GM13976 (cell line): ENCODE measurements at places on chromosomes 5 and 9.
A peak's percentile ranks its signal among the peaks of the same experiment; 100 is the strongest.

DNA sequence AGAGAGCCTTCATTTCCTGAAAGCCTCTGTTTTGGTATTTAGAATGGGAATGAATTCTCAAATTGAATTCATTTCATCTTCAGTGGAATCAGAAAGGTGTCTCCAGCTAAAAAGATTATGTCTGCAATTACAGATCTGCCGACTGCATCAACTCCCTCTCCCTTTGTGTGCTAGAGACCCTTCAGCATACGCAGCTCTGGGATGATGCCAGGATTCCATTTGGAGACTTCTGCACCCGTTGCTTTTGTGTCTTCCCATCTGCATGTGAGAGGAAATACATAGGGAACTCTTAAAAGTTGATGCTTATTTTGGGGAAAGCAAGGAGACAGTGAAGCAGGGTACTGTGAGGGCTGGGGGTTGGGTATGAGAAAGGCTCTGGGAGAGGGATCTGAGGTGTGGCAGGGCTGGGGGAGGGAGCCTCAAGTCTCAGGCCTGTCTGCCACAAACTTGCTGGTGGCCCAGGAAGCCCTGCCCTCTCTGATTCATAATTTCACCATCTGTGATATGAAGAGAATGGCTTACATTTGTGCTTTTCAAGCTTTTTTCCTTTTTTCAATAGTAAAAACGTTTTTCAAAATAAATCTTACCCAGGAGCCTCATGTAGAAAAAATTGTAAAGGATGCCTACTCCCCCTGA is 89.7 kb upstream of the SAP30L start:
- no peak for DNase-seq

DNA sequence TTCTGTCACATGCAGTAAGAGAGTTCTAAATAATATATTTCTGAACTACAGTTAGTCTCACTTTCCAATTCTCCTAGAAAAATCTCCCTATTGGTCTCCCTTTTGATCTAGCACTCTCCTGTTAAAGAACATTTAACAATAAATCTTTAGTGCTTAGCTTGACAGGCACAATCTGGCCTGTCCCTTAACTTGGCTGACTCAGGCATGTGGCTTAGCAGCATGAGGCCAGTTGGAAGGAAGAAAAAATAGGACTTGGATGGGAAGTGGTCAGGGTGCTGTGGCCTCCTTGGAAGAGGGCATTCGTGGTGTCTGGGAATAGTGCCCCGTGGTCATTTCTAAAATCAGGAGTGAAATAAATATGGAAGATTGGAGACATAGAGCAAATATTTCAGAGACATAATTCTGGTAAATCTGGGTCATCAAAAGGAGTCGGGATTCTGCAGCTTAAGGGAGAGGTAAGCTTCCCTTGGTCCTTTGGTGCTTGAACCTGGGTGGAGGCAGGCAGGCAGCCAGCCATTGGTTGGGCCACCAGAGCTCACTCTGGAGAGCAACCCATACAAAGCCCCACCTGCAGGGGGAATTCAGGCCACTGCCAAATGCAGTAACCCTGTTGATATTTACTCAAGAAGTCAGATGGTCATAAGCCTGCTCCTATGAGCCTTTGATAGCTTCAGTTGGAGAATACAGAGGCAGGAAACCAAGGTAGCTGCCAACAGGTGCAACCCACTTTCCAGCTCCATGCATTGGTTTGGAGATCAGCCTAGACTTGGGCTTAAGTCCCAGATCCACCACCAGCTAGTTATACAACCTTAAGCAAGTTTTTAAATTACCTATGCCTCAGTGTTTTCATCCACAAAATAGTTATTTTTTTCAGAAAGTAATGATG is 28.8 kb upstream of the TLE4 start:
- DNase-seq: no peak

DNA sequence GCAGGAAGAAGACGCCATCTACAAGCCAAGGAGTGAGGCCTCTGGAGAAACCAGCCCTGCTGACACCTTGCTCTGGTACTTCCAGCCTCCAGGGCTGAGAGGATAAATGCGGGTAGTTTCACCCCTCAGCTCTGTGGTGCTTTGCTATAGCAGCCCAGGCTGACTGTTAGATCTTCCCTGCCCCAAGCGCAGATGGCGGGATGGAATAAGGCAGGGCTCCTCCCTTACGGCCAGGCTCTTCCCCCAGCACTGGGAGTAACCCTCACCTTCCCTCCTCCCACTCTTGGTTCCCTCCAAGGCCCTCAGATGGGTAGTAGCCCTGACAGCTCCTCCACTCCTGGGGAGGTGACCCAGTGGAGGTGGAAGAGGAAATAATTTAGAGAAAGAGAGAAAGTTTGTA is 285.1 kb downstream of the GADD45G start:
- no peak for DNase-seq

GRCh38 chr5:39224196-39224761 is 4.9 kb upstream of the FYB1 start:
- no peak for DNase-seq

GRCh38 chr9:100669968-100670367 is 92.1 kb downstream of the CAVIN4 start:
- no peak for DNase-seq

- DNase-seq: no peak
These were observed 71.9 kb downstream of the ANXA1 start for GRCh38 chr9:73223594-73223993.

GRCh38 chr9:128903871-128904620 is 16.7 kb upstream of the PHYHD1 start:
- no peak for DNase-seq

DNA sequence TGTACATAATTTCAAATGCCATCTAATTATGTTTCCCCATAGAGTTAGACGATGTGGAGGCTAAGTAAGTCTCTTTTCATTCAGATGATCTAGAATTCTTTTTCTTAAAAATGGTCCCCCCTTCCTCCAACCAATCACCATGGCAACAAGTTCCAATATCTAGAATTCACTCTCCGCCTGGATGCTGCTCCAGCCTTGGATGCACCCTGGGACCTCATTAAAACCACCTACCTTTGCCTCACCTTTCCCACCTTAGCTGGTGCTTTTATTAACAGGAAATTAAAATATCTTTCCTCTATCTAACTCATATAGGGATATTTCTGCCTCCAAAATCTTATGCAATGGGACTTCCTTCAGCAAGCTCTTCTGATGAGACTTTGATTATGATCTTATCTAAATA is 49.0 kb downstream of the DIRAS2 start:
- no peak for DNase-seq

DNA sequence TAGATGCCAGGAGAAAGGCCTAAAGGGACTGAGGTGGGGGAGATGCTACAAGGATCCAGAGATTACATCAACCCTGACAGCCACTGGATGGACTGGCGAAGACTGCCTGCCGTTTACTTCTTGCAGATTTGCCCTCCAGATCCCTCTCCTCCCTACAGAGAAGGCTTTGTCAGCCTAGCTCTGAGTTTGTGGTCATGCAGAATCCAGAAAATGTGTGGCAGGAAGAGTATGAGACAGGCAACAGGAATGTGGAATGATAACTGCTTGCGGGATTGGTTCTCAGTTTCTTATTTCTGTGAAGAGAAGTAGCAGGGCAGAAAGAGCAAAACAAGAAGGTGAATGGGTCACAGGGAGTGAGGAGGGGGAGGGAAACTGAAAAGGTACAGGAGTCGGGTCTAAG is 129.6 kb downstream of the TLE1 start:
- no peak for DNase-seq

DNA sequence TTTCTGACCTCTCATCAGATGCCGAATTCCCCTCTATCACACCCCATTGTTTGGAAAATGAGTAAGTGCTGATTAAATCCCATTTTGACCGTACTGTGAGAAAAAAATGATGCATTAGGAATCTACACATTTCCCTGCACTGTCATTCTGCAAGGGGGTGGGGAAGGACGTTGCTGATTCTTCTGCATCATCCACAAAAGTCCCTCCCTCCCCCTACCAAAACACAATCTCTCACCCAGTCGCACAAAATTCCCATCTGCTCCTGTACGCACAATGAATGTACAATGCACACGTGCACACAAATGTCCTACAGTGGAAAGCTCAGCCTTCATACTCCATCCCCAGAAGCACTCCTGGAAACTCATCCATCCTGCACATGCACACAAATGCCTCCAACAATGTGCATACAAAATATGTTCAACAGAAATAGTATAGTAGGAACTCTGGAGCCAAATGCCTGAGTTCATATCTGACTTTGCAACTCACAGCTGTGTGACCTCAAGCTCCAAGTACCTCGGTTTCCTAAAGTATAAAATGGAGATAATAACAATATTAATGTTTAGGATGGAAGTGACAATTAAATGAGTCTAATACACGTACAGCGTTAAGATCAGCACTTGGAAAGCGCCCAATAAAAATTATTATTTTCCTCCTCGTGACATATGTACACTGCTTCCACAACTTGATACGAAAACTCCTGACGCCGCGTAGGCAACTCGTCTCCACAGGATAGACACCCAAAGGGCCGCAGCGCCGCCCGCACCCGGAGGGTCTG is 809 bp downstream of the TNIP1 start:
- DNase-seq: peak; percentile 32

DNA sequence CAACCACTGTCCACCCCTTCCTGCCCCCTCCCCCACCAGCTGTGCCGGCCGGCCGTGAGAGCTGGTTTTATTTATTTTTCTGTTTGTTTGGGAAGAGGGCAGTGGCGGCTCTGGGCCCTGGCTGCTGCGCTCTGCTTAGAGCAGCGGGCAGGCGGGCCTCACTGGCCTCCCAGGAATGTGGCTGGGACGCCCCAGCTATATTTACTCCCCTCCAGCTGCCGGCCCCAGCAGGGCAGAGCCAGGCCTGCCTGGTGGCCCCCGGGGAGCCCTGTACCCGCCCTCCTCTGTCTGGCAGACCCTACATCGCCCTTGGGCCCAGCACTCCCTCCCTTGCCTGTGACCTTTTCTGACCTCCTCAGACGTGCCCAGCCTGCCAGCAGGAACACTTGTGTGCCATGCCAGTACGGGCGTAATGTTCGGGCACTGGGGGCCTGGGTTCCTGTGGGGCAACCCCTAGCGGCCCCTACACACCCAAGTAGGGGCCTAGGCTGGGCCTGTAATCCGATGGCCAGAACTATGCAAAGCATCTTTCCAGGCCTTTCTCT is 7.7 kb downstream of the CXXC5 start:
- no peak for DNase-seq

- DNase-seq: no peak
These were observed 460.0 kb upstream of the BRINP1 start for GRCh38 chr9:119829186-119829585.

GRCh38 chr9:126521089-126521488 is 92.6 kb upstream of the LMX1B start:
- DNase-seq: no peak

GRCh38 chr9:13586587-13587374 is 307.3 kb upstream of the MPDZ start:
- DNase-seq: no peak

DNA sequence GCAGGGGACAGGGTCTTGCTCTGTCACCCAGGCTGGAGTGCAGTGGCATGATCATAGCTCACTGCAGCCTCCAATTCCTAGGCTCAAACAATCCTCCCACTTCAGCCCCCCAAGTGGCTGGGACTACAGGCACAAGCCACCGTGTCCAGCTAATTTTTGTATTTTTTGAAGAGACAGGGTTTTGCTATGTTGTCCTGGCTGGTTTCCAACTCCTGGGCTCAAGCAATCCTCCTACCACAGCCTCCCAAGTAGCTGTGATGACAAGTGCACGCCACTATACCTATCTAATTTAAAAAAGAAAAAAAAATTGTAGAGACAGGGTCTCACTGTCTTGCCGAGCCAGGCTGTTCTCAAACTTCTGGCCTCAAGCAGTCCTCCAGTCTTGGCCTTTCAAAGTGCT is 31.6 kb upstream of the LECT2 start:
- DNase-seq: no peak

- DNase-seq: peak; percentile 84
These were observed 13.8 kb downstream of the CD74 start for GRCh38 chr5:150398722-150399523.

DNA sequence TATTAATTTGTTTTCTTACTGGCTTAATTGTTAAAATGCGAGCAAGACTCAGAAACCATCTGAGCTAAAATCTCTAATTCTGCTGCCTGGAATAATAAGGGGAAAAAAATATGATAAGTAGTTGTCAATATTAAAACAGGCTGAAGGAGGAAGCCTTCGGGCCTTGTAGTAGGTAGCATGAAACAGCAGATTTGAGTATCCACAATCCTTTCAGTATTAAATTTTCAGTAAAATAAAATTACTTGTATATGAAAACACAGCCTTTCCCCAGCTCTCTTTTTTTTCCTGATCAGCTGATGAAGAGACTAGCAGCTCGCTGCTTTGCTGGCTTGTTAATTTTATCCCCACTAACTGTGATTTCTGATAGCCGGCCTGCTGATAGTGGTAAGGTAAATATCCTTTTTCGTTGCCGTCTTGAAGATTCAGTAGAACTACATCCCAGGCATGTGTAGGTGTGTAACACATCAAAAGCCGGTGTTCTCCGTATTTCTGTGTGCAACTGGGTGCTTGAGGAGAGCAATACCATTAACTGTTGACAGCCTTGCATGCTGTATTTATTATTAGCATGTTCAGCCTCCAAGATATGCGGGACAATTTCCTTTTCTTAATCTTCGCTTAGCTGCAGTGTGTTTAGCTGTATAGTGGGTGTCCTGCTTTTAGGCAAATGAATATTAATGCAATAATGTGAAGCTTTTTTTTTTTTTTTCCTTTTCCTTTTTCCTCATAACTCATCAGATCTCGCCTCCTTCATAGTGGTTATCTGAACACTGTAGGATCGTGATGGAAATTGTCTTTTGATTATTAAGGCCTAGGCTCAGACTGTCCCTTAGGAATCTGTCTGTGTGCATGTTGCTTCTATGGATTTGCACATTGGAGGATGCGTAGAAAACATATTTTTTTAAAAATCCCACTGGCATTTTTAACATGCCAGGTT is 144.6 kb downstream of the SMARCA2 start:
- no peak for DNase-seq

- no peak for DNase-seq
These were observed 6.0 kb downstream of the STRBP start for GRCh38 chr9:123262338-123262737.

DNA sequence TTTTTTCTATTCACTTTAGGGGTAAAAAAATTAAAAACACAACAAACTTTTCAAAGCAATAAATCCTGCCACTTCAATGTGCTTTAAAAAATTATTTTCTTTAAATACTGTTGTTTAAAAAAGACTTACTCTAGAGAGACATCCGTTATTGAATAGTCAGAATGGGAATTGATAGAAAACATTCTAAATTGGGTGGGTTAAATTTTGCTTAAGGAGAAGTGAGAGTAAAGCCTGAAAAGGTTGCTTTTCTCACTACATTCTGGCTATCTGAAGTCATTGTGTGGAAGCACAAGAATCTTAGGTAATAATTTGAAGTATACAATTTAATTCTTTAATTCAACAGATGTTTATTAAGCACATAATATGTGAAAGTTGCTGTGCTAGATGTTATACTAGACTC is 509.3 kb downstream of the NR2F1-AS1 start:
- no peak for DNase-seq

- no peak for DNase-seq
These were observed 117.7 kb upstream of the GNA14 start for GRCh38 chr9:77765781-77766259.

DNA sequence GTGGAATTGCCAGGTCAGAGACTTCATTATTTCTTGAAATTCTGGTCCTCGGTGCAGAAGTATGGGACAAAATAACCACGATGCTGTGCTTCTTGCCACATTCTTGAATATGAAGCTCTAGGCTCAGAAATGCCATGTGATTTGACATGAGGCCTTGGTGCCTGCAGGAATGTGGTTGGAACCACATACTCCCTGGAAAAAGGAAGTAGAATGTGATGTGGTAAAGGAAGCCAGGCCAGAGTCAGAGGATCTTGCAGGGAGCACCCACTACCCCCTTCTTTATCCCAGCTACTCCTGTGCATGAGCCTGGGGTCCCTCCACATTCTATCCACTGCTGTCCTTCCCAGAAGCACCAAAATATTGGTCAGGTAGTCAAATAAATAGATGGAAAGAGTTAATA is 80.9 kb downstream of the FOXD1 start:
- DNase-seq: no peak

- DNase-seq: no peak
These were observed 294.5 kb downstream of the ARHGAP26 start for GRCh38 chr5:143064676-143065075.
